Glomerular endothelial cell (primary cell): ENCODE measurements at places on chromosomes 6 and 20. TPM values are rescaled to one million over a fixed set of nuclear protein-coding genes. Genes with fewer than 3 reads are reported as not detected.

DNA sequence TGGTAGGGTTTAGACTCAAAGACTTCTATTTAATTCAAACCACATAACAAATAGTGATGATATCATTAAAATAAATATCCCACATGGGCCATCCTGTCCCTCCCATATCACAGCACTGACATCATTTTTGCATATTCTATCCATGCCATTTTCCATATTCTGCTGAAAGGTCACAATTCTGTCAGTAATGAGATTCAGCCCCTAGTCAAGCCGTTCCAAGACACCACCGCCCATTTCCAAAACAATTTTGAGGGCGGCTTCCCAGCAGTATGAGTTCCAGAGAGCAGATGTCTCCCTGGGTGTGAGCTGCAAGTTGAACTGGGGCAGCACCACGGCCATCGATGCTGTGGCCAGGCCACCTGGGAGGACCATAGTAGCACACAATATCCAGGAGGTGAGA lies 65.1 kb upstream of the PLEKHG1 start:
- DNase-seq, result no peak

- no peak for DNase-seq
Measured at GRCh38 chr6:69265090-69265489, 531.7 kb downstream of the LMBRD1 start.

The CYP39A1 gene
- total RNA-seq, result 1.9 TPM in 1 of 2 replicates, not detected in the other

The BANF2 gene
- not detected in 2 replicates for total RNA-seq

DNA sequence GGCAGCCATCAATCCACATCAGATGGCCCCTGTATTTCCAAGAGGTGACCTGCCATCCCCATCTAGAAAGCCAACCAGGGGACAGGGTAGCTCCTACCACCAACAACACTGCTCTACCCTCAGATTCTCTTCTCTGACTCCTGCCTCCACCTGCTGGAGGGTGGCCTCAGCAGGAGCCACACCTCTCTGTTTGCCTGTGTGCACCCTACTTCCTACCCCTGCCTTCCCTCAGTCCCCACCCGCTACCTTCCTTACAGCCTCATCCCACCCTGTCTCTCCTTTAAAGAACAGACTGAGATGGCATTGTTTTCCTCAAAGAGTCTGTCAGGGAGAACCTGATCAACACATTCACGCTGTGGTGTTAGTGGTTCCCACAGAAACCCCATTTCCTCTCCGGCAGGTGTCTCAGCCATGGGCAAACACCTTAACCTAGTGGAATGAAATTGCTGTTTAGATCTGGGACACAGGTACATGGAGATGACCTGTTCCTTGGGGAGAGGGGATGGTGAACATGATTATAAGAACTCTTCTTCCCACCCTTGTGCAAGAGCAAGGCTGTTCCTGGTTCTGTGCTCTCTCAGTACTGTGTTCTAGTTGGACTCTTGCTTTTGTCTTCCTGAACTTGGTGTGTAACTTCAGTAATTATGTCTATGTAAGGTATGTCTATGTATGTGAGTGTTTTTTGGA lies 1.8 kb downstream of the ENTPD6 start:
- DNase-seq, result no peak

The SCUBE3 gene
- 0.73 and 2.3 TPM in 2 replicates for total RNA-seq

GRCh38 chr20:14790771-14791620 lies 453.6 kb upstream of the FLRT3 start:
- DNase-seq, result no peak

The UQCC2 gene
- total RNA-seq, result 24.6 and 27.0 TPM in 2 replicates

- DNase-seq, result no peak
Measured at GRCh38 chr20:53752583-53752970, 158.9 kb upstream of the ZNF217 start.

The LRRC73 gene
- 0.12 TPM in 1 of 2 replicates, not detected in the other for total RNA-seq

GRCh38 chr20:58852543-58853271 lies at the start of gene GNAS:
TSS of gene GNAS (plus strand) at chr20:58852716.
- DNase-seq, result no peak

The LIN28B gene
- 0.06 TPM in 1 of 2 replicates, not detected in the other for total RNA-seq

DNA sequence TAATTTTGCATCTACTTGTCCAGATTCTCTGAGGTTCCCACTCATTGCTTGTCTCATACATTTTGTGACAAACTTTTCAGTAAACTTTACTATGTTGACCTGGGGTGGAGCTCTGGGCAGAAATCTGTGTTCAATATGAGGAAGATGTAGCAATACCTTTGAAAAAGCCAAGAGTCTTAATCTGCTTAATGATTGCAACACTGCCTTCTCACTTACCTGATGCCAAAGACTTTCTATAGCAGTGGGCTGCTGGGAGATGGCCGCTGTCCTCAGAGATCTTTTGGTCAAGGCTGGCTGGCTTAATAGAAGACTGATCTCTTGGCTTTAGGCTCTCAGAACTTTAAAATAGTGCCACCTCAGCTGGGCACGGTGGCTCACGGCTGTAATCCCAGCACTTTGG lies 70.1 kb upstream of the RBM24 start:
- no peak for DNase-seq

DNA sequence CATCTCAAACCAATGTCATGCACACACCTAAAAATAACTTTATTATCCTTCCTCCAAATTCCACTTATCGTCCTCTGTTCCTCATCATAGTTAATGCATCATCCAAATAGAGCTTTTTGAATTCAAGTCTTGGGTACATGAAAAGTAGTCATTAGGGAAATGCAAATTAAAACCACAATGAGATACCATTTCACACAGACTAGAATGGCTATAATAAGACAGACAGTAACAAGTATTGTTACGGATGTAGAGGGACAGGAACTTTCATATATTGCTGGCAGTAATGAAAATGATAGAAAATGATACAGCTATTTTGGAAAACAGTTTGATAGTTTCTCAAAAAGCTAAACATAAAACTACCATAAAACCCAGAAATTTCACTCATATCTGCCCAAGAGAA lies 59.1 kb downstream of the FHL5 start:
- DNase-seq, result no peak

The C20orf141 gene
- total RNA-seq, result not detected in 2 replicates

The CCM2L gene
- total RNA-seq, result 12.3 and 29.1 TPM in 2 replicates

The MLIP gene
- 0.58 and 2.9 TPM in 2 replicates for total RNA-seq

The NHLRC1 gene
- 3.6 and 3.8 TPM in 2 replicates for total RNA-seq

DNA sequence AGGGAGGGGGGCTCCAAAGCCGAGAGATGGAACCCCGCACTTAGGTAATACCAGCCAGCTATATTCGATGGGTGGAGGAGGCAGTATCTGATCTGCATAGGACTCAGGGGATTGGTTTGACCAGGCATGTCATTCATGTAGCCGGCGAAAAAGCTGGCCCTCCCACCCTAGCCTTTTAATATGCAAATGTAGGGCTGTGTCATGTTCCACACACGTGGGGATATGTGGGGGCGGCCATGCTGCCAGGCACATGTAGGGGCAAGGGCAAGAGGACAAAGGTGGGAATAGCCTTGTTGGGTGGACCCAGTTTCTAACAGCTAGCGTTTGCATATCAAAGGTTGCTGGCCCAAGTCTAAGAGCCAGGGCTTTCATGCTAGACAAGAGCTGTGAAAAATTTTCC lies 39.1 kb upstream of the DDR1 start:
- DNase-seq, result no peak

The TRAM2 gene
- 92.5 and 99.0 TPM in 2 replicates for total RNA-seq

GRCh38 chr6:72412709-72413044 lies 209.2 kb upstream of the KCNQ5 start:
- DNase-seq, result no peak

GRCh38 chr20:38386004-38386403 lies 39.7 kb downstream of the LBP start:
- no peak for DNase-seq

The ACTL10 gene
- 1.4 and 4.0 TPM in 2 replicates for total RNA-seq

The TRIM15 gene
- total RNA-seq, result not detected in 2 replicates

The CTNNBL1 gene
- total RNA-seq, result 21.8 and 32.4 TPM in 2 replicates

DNA sequence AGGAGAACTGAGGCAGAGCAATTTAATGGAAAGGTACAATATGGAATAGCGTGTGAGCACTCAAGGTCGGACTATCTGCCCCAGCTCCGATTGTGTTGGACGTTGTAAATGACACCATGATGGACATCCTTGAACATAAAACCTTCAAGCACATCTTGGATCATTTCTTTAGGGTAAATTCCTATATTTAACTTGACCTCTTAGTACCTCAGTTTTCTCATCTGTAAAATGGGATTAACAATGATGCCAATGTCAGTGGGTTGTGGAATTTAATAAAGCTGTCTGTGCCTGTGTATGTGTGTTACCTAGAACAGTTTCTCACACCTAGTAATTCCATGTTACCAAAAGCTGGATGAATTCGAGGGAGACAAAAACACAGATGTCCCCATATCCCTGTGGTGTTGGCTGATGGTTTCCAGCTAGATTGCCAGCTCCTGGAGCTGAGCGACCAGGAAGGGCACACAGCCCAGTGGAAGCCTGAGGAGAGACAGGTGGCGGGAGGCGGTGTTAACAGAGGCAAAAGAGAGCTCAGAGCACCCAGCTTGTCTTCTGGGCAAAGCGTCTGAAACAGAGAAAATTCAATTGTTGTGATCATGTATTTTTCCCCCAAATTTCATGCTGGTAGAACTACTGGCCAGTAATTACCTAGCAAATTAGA lies 32.6 kb downstream of the MDFI start:
- DNase-seq, result no peak

GRCh38 chr20:62638679-62639406 lies 3.5 kb upstream of the SLCO4A1 start:
- DNase-seq, result no peak

DNA sequence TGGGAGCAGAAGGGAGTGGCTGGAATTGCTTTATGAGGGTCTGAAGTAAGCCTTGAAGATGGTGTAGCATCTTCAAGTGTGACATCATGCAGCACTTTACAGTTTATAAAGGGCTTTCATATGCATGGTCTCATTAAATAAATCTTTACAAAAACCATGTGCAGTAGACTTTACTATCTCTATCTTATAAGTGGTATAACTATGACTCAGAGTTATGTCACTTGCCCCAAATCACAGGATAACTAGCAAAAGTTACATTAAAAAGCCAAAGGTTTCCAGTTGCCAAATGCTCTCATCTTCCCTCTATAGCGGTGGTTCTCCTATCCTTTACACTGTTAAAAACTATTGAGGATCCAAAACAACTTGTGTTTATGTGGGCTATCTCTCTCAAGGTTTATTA lies 687.7 kb upstream of the MARCKS start:
- DNase-seq, result no peak

GRCh38 chr6:78615430-78615904 lies 251.9 kb upstream of the IRAK1BP1 start:
- no peak for DNase-seq
